NCI-H187 treated with DMSO at 0.1 percent for 48 hours (cell line): ENCODE measurements at places on chromosomes 12 and 14.
A peak's percentile ranks its signal among the peaks of the same experiment; 100 is the strongest.

GRCh38 chr12:98845957-98846356 is 200.9 kb downstream of the APAF1 start:
- no peak for DNase-seq

DNA sequence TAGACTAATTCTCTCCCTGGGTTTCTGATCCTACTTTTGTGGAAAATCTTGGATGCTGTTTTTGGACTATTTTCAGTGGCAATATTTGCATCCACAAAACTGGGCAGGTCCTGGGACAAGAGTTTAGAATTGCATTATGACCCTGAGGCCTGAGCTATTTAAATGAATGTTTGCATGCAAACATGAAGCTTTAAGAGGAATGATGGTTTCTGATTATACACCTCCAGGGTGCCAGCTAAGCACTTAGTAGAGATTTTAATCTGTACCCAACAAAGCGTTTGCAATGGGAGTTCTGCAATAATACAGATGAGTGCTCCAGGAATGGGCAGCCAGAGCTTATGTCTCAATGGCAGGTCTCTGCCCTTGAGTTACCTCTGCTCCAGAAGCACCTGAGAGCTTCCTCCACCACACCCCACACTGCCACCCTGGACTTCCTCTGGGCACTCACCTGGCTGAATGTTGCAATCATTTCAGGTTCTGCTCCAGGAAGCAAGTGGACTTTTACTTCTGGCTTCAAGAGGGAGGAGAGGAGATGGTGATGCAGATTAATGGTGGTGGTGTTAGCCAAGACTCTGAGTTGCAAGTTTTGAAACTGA is 6.0 kb upstream of the SPTLC2 start:
- DNase-seq, result no peak

DNA sequence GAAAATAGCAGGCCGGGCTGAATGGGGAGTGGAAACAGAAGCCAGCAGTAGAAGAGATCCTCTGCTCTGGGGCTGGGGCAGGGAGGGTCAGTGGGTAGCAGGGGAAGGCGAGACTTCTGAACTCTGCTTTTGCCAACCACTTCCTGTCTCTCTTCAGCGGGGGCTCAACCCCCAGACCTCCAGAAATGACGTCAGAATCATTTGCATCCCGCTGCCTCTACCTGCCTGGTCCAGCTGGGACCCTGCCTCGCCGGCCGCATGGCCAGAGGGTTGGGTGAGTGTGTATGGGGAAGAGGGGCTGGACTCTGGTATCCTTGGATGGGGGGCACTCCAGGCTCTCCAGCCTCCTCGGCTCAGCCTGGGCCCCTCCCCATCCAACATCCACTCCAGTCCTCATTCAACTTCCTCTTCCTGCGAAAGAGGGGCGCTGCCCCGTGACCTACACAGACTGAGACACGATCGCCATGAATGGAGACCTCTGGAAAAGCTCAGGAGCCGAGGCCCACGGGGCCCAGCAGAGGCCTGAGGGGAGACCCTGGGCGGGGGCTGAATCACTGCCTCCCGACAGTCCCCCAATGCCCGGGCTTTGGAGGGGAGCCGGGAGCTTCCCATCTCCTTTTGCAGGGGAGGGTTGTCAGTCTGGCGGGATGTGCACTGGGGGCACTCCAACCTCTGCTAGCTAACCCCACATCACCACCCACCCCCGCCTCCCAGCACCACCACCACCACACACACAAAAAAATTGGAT is 458 bp upstream of the HOXC4 start:
- no peak for DNase-seq

DNA sequence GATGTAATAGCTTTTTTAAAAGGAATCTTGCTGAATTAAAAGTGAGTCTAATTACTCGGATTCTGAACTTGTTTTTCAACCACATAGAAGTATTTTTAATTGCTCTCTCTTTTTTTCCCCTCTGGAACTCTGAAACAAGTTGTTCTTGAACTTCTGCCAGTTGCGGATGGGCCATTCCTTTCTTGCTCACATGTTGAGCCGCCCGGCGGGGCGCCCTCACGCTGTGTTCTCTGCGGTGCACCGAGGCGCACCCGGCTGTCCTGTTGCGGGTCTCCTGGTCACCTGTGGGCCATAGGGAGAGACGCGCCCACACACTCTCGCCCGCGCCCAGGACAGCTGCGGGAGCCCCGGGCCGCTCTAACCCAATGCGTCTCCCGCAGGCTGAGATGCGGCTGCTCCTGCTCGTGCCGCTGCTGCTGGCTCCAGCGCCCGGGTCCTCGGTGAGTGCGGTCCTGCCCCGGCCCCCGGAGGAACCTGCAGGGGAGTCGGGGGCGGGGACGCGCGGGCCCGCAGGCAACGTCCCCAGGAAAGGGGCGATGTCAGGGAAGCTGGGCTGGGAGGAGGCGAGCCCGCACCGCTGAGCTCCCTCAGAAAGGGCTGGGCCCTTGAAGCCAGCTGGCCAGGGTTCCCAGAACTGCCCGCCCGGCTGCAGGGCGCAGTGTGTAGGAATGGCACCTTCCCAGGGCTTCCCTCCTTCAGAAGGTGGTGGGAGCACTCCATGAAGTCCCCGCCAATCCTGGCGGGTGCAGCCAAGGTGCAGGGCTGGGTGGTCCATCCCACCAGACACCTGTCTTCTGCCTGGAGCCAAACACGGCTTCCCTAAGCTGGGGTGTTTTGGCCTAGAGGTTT is 2.3 kb downstream of the PAPLN start:
- DNase-seq, result no peak

GRCh38 chr12:93135286-93136239 is 206.5 kb upstream of the EEA1 start:
- DNase-seq, result peak; percentile 95

- DNase-seq, result peak; percentile 14
Measured at GRCh38 chr14:78752518-78753188, 582.5 kb downstream of the NRXN3 start.

- DNase-seq, result no peak
Measured at GRCh38 chr14:54609576-54609975, 42.6 kb downstream of the SAMD4A start.

DNA sequence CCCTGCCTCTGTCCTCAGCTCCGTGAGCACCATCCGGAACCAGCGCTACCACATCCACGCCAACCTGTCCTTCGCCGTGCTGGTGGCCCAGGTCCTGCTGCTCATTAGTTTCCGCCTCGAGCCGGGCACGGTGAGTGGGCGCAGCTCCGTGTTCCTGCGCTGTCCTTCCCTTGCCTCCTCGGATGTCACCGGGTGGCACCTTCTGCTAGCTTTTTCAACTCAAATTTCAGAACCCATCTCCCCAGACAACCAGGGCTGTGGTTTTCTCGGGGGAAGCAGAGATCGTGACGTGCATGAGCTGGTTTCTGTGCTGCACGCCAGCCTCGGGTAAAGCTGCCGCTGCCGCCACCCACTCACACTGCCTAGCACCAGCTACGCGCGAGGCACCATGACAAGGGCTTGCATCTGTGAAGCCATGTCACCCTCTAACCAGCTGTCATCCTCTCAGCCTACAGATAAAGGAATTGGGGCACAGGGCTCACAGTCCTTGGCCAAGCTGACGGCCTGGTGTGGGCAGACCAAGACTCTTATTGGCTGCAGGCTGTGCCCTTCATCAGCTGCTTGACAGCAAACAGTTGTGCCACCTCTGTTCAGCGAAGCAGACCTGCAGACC is 152.1 kb downstream of the ADGRD1 start:
- no peak for DNase-seq

GRCh38 chr12:48978741-48979601 is 849 bp downstream of the WNT1 start:
- DNase-seq, result no peak

- no peak for DNase-seq
Measured at GRCh38 chr14:35295845-35296161, 3.6 kb downstream of the PSMA6 start.

DNA sequence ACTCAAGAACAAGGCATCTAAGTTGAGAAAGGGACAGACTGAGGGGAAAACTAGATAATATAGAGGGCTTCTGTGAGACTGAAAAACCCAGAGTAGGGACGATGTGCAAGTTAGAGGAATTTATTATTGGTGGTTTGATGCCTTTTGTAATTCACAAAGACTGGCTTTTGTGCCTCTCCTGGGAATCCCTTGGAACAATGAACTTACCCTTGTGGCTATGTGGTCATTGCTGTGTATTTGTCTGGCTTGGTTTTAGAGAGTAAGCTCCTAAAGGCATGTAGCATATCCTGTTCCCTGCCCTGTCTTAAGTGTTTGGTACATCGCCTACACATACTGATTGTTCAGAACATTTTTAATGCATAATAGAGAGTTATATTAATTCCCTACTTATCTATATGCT is 26.6 kb downstream of the DCN start:
- DNase-seq, result no peak

- no peak for DNase-seq
Measured at GRCh38 chr14:34180434-34180833, 229.6 kb upstream of the EGLN3 start.

- DNase-seq, result peak; percentile 41
Measured at GRCh38 chr12:6375269-6376078, at the start of gene SCNN1A. SCNN1A (minus strand) TSS chr12:6375563; CDS start chr12:6374783, 780 bp downstream.

- no peak for DNase-seq
Measured at GRCh38 chr12:125132698-125133400, 67.6 kb downstream of the AACS start.

DNA sequence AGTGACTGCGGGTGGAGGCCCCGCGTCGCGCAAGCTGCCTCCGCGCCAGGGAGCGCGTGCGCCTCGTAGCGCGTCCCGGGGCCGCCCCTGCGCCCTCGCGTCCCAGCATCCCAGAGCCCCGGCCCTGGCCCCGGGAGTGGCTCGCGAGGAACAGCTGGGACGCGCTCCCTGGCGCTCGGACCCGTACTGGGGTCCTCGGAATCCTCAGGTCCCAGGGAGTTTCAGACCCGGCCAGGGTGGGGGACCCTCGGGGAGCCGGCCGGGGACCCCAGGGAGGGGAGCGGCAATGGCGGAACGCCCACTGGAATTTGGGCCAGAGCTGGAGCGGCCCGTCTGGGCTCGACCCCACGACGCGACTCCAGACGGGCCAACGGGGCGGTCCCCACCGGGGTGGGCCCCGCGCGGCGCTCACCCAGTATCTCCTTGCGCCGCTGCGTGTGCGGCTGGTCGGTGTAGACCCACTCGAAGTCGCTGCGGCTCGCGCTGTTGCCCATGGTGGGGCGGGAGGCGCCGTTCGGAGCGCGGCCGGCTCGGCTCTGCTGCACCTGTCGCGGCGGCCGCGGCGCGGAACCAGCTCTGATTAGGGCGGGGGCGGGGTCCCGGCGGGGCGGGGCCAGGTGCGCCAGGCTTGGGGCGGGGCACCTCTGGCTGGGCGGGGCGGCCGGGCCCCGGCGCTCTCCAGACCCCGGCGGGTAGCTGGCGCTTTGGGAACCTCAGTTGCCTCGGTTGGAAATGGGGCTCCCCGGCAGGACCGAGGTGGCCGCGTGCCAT is at the start of gene DEGS2:
Gene DEGS2, minus strand, starts transcription at position 552 of the 771 bp plus-strand sequence. Its CDS starts 58 bp downstream, at position 494.
- DNase-seq, result peak; percentile 14

DNA sequence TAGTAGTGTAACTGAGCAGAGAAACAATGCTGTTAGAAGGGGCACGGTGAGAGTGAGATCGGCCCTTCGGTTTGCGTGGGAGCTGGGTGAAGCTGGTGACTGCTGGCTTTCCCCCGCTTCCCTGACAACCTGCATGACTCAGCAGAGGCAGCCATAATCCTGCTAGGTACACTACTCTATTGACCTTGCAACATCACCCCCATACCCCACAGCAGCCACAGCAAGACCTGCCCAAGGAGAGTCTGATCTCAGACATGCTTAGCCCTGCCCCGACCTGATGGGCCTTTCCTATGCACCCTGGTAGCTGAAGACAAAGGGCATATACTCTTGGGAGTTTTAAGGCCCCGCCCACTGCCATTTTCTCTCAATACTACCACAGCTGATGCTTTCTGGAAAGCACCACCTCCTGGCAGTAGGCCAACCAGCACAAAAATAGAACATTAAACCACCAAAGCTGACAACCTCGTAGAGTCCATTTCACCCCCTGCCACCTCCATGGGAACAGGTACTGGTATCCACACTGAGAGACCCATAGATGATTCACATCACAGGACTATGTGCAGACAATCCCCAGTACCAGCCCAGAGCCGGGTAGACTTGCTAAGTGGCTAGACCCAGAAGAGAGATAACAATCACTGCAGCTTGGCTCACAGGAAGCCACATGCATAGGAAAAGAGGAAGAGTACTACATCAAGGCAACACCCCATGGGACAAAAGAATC is 75.9 kb upstream of the RGS6 start:
- no peak for DNase-seq

DNA sequence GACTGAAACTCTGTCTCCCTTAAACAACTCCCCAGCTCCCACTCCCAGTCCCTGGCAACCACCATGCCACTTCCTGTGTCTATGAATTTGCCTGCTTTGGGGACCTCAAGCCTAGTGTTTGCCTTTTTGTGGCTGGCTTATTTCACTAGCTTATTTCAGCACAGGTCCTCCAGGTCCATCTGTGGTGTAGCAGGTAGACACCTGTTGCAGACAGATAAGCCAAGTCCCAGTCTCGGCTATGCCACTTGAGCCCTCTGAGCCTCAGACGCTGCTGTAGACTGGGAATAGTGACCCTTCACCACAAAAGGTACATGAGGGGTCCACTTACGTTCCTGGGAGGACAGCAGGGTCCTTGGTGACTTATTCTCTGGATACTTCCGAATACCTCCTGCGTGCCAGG is 24.4 kb upstream of the KLC1 start:
- DNase-seq, result no peak

DNA sequence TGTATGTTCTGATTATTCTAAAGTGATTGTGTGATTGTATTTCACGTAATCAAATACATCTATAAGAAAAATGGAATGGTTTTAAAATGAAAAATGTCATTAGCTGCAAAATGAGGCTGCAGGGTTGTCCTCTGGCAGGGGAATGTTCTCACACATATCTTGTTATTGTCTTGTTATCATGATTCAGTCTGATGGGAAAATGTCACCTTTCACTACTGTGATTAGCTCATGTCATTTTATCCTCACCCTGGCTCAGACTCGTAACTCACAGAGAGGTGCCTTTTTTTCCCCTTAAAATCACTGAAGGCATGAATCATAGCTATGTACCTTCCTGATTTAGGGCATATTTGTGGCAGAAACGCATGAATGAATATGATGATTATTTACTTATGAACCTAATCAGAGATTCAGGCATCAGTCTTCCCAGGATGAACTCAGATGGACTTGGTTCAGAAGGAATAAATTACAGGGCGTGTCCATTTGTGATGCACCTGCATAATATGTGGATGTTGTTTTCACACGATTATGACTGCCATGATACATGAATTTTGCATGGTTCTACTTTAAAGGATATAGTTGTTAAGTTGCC is 1339.2 kb downstream of the AACS start:
- no peak for DNase-seq

- no peak for DNase-seq
Measured at GRCh38 chr14:55301437-55302121, 30.4 kb downstream of the FBXO34 start.

DNA sequence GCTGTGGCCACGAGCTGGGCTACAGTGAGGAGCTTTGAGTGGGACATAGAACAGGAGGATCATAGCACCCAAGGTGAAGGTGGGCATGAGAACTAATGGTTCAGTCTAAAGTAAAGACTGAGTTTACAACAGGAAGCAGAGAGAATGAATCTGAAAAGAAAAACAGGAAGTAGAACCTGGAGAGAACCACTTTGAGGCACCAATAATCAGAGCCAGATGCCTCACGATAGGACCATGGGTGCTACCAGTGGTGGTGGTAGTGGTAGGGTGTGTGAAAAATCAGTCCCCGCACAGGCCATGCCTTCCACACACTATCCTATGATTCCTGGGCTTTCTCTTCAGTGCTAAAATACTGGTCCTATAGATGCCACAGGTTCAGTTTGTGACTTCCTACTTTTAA is 293.6 kb downstream of the AKAP6 start:
- DNase-seq, result no peak

GRCh38 chr14:22375321-22375930 is 213.6 kb downstream of the DAD1 start:
- DNase-seq, result no peak
